Mammary microvascular endothelial cell (primary cell): ENCODE measurements at places on chromosomes 5 and 9. TPM values are rescaled to one million over a fixed set of nuclear protein-coding genes. Genes with fewer than 3 reads are reported as not detected.

EQTN gene
- total RNA-seq = not detected in 2 replicates

DNAH5 gene
- 1.1 and 1.3 TPM in 2 replicates for total RNA-seq

MAPKAP1 gene
- total RNA-seq = 77.5 and 79.9 TPM in 2 replicates

PLAC8L1 gene
- not detected in 2 replicates for total RNA-seq

SOWAHA gene
- total RNA-seq = not detected in 2 replicates

WDR70 gene
- total RNA-seq = 16.2 and 25.0 TPM in 2 replicates

ZNF366 gene
- 14.1 and 16.4 TPM in 2 replicates for total RNA-seq

PCDHB16 gene
- total RNA-seq = under 0.01 and 0.25 TPM in 2 replicates

SLC36A3 gene
- not detected in 2 replicates for total RNA-seq

STRBP gene
- total RNA-seq = 7.2 and 9.7 TPM in 2 replicates

NANS gene
- total RNA-seq = 135 and 161 TPM in 2 replicates
